ENCODE measurements at places on chromosomes 3 and 15.
A peak's percentile ranks its signal among the peaks of the same experiment; 100 is the strongest.

- no peak for DNase-seq
Observed at GRCh38 chr3:128488636-128488990, 4.4 kb downstream of the GATA2 start.

DNA sequence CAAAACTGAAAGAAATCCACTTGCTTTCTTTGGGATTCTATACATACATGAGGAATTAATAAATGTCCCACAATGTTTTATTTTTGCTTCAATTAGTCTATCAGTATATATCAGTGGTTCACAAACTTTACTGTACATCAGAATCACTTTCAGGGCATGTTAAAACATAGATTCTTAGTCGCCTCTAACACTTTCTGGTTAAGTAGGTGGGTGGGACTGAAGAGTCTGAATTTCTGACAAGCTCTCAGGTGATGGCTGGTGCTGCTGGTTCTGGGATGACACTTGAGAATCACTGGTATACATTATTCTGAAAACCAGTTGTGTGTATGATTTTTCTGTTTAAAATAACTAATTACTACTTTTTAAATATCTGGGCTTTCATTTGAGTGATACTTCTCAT lies 393.3 kb downstream of the TBC1D5 start:
- DNase-seq: no peak

- no peak for DNase-seq
Observed at GRCh38 chr3:182651461-182651860, 141.8 kb upstream of the ATP11B start.

DNA sequence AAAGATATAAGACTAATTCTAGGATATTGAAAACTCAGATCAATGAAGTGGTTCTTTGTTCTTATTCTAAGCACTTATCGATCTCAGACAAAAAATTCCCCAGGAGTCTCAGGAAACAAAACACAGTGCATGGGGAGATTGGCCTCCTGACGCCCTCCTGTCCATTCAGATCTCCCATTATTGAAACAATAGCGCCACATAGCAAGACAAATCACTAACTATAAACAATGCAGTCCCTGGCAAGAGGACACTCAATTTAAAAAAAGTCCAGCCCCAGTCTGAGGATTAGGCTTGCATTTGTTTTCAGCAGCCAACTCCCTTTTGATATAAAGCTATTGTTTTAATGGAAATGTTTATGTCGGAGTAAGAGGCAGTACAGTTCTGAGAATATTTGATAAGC lies 528.2 kb downstream of the GABRG3 start:
- no peak for DNase-seq

- no peak for DNase-seq
Observed at GRCh38 chr3:152175528-152175889, 93.2 kb upstream of the MBNL1 start.

- DNase-seq: peak; percentile 18
Observed at GRCh38 chr3:127484601-127485388, 105.7 kb downstream of the TPRA1 start.

DNA sequence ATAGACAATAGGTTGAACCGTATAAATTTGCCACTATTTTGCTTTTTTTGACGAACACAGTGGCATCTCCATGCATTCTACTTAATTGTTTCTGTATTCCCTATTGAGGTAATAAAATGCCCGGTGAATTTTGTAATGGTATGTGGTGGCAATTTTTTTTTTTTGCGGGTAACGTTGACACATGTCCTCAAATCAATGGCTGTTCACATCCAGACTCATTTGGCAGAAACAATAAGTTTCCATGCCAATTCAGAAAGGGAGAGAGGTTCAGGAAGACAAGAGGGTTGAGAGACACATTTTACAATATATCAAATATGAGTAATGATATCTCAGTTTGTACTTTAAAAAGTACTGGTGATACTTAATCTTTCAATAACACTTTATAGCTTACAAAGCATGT lies 463.9 kb downstream of the WDR72 start:
- DNase-seq: no peak

DNA sequence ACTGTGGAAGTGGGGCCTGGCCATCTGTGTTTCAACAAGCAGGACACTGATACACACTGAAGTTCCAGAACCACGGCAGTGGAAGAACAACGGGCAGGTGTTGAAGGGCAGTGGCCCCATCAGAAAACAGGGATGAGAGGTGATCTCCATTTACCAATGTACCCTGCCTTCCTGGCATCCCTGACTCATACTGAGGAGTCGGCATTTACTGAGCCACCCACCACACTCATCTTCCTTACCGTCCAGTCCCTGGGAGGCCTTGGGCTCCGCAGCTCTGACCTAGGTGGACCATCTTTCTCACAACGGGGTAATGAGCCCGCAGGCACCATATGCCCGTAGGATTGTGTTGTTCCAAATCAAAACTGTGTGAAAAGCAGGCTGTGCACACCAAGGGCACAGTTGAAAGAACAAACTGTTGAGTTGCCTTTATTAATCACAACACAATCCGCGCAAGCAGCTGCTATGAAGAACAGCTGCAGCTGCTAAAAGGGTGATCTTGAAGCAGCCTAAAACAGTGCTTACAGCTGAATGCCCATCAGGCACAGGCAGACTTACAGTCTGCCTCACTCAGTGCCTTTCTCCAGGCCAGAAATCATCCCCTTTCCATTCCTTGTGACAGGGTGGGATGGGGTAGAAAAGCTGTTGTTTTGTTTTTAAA lies 12.9 kb downstream of the MB21D2 start:
- DNase-seq: no peak

DNA sequence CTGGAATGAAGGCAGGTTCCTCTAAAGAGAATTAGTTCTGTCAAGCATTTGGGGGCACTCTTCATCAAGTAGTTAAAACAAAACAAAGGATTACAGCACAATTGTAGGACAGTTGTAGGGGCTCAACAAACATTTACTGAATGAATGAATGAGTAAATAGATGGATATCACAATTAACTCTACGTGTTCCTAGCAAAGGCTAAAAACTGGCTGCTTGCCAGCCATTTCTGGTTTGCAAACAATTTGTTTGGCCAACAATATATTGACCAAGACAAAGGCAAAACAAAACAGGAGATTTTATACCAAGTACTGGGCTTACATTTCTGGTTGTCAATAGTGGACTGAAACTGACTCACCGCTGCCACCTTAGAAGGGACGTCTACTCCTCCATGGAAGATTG lies 116.8 kb downstream of the ZNF280D start:
- DNase-seq: no peak

- no peak for DNase-seq
Observed at GRCh38 chr15:88147760-88148159, 108.8 kb downstream of the NTRK3 start.

DNA sequence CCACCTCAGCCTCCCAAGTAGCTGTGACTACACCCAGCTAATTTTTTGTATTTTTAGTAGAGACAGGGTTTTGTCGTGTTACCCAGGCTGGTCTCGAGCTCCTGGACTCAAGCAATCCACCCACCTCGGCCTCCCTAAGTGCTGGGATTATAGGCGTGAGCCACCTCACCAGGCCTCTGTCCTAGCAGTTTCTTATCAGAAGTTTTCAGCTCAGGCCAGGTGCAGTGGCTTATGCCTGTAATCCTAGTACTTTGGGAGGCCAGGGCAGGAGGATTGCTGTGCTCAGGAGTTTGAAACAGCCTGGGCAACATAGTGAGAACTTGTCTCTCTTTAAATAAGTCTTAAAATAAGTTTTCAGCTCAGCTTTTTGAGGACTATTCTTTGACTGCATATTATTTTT lies 48.4 kb downstream of the SGO1 start:
- no peak for DNase-seq

DNA sequence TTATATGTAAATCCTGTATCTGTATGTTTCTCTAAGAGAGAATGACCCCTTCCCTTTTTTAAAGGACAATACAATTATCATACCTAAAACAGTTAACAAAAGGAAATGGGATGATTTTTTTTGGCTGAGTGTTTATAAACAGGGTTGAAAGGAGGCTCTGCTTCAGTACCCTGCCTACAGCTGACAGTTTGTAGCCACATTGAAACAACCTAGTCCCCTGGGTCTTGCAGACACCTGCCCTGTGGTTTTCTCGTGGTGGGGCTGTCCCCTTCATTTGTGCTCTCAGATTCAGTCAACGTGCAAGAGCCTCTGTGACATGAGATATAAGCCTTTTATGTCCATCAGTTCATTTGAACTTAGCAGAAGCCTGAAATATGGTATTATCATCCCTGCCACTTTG lies 2.3 kb upstream of the HMCES start:
- no peak for DNase-seq
